ENCODE measurements at places on chromosomes 6 and 20.

DNA sequence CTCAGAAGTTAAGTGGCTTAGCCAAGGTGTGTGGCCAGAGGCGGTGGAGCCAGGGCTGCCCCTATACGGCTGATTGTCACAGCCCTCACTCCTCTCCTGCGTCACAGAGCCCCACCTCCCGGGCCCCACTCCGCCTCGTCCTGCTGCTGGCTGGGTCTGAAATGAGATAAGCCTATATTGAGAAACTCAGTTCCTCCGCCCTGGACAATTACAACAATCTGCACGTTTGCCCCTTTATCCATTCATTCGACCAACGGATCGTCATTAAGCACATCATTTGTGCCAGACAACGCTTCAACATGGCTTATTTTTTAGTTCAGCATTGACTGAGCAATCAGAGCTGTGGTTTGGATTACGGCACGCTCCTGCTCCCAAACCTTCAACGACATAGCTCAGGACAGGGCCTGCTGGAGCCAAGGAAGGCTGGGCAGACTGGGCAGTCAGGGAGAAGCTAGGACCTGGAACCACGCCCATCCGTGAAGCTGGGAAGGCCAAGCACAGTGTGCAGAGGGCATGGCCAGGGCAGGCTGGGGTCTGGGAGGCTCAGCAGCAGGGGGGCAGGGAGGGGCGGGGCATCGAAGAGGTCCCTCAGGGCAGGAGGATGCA lies 16.6 kb upstream of the EZR start:
- peak; percentile 73 for DNase-seq

- no peak for DNase-seq
Measured at GRCh38 chr6:134830194-134830593, 119.7 kb downstream of the ALDH8A1 start.

DNA sequence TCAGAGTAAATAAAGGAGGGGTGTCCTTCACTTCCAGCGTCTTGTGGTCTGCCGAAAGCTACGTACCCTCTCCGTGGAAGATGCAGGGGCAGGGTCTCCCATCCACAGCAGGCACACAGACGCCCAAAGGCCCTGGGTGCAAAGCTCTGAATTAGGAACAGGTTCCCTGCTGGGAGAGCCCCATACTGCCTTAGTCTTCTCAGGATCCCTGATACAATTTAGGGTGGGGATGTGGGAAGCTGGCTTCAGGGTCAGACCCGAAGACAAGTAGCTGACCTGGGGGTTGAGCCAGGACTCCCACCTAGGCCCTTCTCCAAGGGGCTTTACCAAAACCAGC lies 74.1 kb downstream of the TTLL2 start:
- no peak for DNase-seq

DNA sequence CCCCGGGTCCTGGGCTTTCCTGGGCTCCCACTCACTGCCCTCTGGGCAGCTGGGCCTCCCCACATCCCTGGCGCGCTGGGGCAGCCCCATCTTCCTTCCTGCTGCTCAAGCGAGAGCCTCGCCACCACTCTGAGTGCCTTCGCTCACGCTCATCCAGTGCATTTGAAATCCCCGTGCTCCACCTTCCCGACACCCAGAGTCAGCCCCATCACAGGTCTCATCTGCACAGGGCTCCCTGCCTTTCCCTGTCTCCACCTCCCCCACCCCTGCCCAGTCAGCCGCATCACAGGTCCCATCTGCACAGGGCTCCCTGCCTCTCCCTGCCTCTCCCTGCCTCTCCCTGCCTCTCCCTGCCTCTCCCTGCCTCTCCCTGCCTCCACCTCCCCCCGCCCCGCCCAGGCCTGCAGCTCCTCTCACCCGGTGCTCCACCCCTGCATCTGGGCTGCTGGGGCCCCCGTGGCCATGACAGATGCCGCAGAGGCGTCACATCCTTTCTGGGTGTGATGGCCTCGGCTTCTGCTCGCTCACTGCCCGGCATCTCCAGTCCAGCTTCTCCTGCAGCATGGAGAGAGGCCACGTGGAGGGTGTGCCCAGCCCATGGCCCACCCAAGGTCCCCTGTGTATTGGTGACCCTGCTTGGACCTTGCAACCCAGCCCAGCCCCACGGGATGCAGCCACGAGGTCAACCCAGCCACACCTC lies 9.0 kb upstream of the BHLHE23 start:
- DNase-seq, result no peak

- peak; percentile 21 for DNase-seq
Measured at GRCh38 chr6:28205879-28206278, 19.2 kb upstream of the ZSCAN9 start.

DNA sequence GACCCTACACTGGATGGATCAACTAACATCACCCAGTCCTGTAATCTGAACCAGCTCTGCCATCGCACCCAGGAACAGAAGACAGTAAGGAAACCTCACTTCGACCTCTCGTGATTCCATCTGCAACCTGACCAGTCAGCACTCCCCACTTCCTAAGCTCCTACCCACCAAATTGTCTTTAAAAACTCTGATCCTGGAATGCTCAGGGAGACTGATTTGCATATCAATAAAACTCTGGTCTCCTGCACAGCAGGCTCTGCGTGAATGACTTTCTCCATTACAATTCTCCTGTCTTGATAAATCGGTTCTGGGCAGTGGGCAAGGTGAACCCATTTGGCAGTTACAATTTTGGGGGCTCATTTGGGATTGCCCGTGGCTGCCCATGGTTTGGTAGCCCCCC lies 18.3 kb upstream of the AGPAT4 start:
- DNase-seq, result no peak

- DNase-seq, result no peak
Measured at GRCh38 chr20:46190478-46191167, 72.5 kb downstream of the CD40 start.

DNA sequence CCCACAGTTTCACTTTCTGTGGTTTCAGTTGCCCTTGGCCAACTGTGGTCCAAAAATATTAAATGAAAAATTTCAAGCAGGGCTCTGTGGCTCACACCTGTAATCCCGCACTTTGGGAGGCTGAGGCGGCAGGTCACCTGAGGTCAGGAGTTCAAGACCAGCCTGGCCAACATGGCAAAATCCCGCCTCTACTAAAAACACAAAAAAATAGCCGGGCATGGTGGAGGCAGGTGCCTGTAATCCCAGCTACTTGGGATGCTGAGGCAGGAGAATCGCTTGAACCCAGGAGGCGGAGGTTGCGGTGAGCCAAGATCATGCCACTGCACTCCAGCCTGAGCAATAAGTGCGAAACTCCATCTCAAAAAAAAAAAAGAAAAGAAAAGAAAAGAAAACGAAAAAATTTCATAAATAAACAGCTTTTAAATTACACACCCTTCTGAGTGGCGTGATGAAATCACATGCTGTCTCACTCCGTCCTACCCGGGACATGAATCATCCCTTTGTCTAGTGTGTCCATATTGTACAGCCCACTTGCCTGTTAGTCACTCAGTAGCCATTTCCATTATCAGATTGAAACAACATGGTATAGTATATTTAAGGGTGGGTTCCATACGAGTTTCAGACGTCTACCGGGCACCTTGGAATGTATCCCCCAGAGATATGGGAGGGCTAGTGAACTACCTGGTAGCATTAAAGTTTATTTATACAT lies 11.7 kb downstream of the PTPRK start:
- DNase-seq, result peak; percentile 93

- peak; percentile 13 for DNase-seq
Measured at GRCh38 chr6:83354747-83355146, 76.1 kb downstream of the ME1 start.

DNA sequence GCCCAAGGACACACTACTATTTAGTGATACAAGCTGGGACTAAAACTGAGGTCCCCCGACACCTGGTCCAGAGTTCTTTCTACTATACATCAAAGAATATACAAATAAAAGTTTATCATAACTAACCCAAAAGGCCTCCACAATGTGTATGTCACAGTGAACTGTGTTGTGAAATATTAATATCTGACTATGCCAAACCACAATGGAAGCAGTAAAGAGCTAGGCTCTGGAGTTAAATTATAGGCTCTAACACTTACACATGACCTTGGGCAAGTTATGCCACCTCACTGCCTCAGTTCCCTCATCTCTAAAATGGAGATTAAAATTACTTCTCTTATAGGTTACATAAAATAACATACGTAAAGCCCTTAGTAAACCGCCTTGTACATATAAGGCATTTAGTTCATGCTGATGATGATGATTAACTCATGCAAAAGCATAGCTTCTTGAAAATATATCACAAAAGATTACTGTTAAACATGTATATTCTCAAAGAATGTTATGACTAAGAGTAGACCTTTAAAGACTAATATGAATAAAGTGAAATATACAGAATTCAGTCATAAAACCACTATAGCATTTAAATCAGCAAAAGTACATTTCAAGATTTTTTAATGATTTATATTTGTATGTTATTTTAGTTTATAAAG lies 5.7 kb downstream of the SUPT3H start:
- peak; percentile 60 for DNase-seq

DNA sequence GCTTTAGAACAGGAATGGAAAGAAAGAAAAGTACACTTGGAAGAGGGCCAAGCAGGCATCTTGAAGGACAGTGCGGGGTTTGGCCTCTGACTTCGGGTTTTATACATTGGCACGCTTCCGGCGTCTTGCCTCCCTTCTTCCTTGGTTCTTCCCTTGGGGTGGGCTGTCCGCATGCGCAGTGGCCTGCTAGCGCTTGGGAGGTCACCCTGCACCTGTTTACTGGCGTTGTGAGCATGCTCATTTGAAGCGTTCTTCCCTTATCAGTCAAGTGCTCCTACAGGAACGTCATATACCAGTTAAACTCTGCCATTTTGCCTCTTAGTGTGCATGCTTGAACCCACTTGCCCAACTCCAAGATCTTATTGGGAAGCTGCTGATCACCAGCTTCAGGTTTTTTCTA lies 230.0 kb downstream of the TTLL2 start:
- DNase-seq, result no peak

- DNase-seq, result no peak
Measured at GRCh38 chr6:78300885-78301284, 566.5 kb upstream of the IRAK1BP1 start.
